Stimulated activated CD4-positive, alpha-beta T cell treated with anti-CD3 and anti-CD28 coated beads, TNF-alpha, amount 100 ng/mL, for 1 hour (primary cell): ENCODE measurements at places on chromosomes 12 and 14.

DNA sequence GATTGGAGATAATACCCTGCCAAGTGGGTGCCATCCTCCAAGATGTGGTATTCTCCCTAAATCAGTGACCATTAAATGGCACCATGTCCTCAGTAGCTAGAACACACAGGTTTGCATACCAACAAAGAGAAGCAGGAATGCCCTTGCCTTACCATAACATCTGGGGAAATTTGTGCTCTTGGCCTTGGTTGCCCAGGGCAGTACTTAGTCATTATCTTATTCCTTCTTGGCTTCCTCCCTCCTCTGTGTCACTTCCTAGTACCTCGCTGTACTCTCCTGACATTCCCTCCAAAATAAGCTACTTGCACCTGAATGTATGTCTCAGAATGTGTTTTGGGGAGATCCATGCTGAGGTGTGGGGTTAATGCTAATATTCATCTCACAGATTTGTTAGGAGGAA, 43.4 kb downstream of the GPR65 start:
- DNase-seq, result no peak

DNA sequence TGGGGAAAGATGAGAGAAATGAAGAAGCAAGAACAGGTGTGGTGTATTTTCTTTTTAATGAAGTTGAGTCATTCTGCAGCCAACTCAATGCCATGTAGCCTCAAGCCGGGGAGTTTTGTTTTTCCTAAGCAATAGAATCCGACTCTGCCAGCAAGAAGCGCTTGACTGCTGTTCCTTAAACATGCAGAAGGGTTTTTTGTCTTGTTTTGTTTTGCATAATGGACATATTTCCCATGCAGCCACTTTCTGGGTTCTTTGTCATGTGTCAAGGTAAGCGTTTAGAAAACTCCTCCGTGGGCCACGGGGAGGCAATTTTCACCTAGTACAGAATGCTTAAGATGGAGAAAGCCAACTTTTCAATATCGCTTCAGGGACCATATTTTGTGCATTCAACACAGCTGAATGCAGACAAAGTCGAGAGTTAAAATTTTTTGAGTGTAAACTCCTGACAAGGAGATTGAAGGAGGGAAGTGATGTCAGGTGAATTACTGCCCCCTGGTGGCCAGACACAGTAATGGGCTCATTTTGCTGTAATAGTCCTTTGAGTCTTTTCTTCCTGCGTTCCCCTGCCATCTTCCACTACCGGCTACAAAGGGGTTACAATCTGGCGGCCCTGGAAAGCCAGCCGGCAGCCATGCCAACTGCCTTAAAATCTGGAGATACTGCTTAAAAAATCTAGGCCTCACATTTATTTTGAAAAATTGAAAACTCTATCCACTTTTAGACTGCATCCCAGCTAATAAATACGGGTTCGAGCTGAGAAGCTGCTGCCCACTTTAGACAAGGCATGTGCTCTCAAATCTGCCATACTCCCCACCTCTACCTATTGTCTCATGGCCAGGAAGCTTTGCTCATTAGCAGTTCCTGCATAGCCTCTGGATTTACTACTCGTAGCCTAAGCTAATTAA, 3.2 kb upstream of the FICD start:
- peak; percentile 43 for DNase-seq

DNA sequence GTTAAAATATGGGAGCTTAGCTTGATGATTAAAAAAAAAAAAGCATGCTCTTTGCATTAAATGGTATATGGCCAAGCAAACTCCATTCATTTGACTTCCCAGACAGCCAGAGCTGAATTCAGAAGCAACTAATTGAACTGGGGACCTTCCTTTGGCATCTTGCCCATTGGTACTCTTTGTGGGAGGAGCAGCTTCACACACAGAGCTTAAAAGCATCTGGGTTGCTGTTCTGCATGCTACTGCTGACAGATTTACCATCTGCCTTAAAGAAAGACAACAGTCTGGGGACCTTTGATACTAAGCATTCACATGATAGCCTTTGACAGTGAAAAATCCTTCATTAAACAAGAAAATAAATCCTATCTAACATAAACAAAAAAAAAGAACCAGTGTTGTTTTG, 977.9 kb downstream of the TMTC2 start:
- no peak for DNase-seq

- no peak for DNase-seq
Measured at GRCh38 chr12:120339256-120339655, 11.7 kb upstream of the PLA2G1B start.

DNA sequence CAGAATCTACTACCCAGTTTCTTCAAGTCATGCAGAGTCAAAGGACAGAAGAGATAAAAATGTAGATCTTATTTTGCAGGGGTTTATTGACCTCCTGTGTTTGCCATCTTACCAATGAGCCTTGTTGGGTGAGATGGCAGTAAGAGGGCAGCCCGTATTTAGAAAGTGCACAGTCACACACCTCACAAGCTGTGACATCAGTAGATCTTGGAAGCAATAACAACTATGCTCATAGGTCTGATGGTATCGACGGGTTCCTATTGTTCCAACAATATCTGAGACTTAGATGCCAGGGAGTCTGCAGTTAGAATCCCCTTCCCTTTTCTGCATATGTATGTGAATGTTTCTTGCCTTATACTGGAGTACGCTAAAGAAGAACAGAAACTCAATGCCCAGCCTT, 189.0 kb upstream of the DYRK2 start:
- no peak for DNase-seq
